ENCODE measurements at places on chromosomes 2 and 18.

DNA sequence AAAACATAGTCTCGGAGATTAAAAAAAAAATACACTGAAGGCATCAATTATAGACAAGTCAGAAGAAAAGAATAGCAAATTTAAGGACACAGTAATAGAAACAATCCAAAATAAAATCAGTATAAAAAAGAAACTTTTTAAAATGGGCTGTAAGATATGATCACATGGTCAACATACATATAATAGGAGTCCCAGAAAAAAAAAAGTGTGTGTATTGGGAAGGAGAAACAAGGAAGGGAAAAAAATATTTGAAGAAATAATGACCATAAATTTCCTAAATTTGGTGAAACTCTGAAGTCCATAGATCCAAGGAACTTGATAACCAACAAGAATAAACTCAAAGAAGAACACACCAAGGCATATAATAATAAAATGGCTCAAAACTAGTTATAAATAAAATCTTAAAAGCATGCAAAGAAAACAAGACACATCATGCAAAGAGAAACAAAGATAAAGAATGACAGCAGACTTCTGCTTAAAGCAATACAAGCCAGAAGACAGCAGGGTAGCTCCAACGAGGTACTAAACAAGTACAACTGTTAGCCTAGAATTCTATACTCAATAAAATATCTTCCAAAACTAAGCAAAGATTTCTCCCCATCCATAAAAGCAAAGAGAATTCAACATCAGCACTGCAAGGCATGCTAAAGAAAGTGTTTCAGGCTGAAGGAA, 115.1 kb downstream of the NBAS start:
- no peak for DNase-seq

DNA sequence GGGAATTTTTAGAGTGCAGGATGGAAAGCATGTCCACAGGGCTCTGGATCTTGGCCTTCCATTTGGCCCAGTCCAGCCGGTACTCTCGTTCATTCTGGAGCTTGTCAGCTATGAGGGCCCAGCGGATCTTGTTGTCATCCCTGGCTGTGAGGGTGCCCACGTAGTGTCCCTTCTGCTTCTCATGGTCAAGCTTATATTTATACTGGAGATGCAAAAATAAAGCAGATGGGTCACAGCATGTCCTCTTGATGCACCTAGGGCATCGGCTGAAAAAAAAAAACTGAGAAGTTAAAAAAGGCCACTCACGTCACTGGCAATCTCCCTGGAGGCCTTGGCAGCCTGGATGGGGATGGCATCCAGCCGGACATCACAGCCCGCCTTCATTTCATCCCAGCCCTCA, 160.5 kb downstream of the RIF1 start:
- no peak for DNase-seq

GRCh38 chr18:43485545-43485963, 208.3 kb upstream of the SYT4 start:
- peak; percentile 76 for DNase-seq

- no peak for DNase-seq
Observed at GRCh38 chr2:212288308-212288707, 250.3 kb downstream of the ERBB4 start.

GRCh38 chr18:78505851-78506461, 473.7 kb upstream of the SALL3 start:
- no peak for DNase-seq
